ENCODE measurements at places on chromosomes 11 and 22.

DNA sequence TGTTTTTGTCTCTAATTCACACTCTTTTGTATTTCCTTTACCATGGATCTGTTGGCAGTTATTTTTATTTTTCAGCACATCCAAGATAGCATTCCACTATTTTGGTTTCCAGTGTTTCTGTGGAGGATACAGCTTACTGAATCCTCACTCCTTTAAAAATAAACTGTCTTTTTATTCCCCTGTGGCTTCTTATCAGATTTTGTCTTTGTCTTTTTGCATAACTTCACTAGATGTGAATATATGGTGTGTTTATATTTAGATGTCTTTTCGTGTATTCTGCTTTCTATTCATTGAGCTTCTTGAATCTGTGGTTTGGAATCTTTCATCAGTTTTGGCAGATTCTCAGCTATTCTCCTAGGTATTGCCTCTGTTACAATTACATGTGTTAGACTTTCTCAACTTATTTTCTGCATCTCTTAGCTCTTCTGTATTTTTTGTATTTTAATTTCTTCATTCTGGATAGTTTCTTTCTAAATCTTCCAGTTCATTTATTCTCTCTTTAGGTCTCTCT lies 7.4 kb upstream of the ATXN10 start:
- no peak for DNase-seq

DNA sequence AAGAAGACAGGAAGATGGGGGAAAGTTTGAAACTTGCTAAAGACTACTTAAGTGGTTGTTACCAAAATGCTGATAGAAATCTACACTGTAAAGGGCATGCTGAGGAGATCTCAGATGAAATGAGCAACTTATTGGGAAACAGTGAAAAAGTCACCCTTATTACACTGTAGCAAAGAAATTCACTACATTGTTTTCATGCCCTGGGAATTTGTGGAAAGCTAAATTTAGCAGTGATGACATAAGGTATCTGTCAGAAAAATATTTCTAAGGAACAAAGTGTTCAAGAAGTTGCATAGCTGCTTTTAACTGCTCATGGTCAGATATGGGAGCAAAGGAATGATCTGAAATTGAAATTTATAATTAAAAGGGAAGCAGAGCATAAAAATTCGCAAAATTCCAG lies 702.4 kb upstream of the LRRC4C start:
- no peak for DNase-seq

- DNase-seq = no peak
Measured at GRCh38 chr11:27294654-27295053, 68.4 kb downstream of the CCDC34 start.

- no peak for DNase-seq
Measured at GRCh38 chr22:40414838-40415505, 44.6 kb downstream of the SGSM3 start.

DNA sequence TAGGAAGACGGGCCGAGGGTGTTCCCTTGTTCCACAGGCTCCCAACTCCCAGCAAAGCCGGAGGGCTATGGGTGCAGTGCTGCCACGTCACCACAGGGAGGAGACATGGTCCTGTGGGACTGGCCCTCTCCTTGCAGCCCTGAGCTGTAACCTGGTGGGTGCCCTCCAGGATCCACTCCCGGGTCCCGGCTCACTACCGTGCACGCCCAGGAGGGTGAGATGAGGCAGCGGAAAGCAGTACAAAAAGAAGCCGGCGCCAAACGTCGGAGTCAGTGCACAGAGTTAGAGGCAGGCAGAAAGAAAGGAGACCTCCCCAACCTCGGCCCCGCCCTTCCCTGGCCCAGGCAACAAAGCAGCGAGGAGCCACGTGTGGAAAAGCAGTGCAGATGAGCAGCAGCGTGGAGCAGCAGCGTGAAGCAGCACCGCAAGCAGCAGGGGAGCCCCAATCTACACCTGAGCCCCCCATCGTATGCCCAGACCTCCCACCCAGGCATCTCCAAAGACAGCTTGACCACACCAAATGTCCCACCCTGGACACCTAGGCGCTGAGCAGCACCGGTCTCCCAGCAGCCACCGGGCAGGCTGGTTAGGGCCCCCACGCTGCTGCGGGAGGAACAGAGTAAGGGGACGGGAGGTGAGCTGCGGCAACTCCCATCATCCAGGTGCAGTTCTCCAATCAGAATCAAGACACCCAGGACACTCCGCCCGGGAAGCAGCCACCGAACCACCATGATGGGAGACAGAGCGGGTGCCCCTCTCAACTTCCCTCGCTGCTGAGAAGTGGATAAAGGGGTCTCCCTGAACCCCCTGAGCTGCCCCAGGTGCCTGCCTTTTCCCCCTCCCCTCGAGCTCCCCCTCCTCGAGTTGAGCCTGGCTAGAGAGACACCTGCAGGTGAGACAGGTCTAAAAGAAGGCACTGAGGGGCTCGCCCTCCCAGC lies 28.8 kb downstream of the IGSF9B start:
- DNase-seq = peak; percentile 53

DNA sequence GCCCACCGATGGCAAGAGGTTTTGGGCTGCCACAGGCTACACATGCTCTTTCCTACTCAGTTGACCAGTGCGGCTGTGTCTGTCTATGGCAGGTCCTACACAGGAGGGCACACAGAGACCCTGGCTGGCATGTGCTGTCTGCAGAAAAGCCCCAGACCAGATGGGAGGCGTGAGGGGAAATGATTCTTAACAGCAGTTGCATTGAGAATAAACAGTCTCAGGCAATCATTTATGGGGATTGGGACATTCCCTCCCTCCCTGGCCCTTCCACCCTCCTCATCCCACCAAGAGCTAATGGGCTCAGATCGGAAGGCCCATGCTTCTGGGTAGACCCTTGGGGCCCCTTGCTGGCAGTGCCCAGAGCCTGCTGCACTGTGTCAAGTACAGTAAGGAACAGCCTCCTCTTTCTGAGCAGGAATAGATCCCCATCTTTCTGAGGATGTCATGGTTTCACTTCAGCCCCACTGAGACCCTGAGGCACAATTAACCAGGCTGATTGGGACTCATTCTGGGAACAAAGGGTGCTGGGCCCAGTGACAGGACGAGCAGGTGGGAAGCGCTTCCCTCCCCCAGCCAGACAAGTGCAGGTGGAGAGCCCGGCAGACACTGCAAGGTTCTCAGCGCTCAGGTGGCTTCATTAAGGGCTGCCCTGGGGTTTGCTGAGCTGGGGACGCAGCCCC lies 28.3 kb downstream of the TSPAN18 start:
- DNase-seq = no peak

DNA sequence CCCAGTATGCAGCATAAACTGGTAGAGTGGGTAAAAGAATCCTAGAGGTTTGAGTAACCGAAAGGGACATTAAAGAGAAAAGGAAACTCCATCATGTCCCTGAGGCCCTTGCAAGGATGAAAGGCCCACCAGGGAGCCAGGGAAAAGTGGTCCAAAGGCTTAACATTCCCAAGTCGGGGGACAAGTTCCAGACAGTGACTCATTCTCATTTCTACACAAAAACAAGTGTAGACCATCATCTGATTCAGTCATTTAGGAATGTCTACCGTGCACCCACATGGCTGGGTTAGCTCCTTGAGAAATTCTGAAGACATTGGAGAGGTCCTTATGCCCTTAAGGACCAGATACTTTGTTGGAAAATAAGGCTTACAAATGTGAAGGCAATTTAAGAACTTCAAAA lies 4.8 kb upstream of the NOX4 start:
- DNase-seq = no peak

DNA sequence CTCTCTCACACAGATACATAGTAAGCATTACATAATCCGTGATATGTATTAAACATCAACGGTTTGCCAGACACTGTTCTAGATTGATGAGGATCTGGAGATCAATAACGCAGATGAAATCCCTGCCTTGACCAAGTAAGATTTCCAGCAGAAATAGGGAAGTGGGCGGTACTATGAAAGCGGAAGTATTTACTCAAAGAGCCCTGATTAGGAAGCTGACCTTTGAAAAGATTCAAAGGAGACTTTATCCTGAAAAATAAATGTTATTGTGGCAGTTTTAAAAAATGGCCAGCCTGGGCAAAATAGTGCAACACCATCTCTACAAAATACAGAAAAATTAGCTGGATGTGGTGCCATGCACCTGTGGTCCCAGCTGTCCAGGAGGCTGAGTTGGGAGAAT lies 26.8 kb downstream of the GAB2 start:
- DNase-seq = no peak

DNA sequence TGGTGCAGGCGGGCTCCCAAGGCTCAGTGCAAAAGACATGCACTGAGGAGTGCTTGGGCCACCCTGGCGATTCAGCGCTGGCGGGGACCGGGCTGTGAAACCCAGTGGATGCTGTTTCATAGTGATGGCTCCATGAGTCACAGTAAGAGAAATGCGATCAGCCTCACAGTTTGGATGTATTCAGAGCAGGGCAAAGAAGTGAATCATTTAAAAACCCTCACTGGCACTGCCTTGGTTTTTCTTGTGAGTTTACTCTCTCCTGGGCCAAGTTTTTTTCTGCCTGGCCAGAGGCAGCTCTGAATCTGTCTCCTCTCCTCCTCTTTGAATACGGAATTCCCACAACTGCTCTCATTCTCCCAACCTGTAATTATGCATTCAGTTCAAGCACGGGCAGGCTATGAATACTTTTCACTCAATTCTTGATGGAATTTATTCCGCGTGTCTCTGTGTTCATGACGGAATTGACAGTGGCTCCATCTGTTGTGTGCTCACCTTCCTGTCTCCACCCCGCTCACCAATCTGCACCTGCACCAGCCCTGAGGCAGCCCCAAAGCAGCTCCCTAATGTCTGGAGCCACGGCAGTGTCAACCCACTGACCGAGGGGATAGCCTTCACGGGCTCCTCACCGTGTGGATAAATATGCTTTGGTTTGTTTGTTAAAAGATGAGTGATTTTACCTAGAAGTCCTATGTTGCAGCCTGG lies 14.9 kb downstream of the ADAMTS8 start:
- DNase-seq = no peak

DNA sequence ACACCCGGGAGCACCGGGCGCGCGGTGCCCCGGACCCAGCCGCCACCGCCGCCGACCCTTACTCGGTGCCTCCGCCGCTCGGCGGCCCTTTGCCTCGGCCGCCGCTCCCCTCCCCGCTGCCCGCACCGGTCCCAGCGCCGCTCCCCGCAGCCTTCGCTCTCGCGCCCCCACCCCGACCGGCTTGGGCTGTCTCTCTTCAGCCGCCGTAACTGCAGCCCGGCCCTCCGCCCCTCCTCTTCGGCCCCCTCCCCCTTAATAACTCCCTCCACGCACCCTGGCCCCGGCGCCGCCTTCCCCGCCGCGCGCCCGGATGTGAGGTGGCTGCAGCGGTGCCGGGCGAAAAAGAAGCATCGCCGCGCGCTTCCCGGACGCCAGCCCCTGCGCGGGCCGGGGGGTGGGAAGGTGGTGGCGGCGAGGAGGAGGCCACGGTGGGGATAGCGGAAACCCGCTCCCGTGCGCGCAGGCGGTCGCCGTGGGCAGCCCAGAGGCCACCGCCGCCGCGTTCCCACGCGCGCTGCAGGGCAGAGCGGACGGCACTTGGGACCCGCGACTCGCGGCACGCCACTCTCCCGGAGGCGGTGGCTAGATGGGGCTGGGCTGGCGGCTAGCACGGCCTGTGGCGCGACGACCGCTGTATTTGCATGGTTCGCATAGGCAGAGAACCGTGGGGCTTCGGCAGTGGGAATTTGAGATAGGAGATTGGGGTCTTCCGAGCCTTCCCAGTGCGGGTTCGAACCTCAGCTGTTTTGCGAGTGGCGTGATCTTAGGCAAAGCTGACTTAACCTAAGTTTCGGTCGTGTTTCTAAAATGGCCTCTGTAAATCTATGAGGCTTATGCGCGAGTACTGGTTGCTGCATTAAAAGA lies at the start of gene EIF4ENIF1:
EIF4ENIF1 (minus strand) TSS at position 211 of the 864 bp plus-strand sequence. CDS start 1,124 bp downstream, outside the sequence.
- DNase-seq = peak; percentile 61

DNA sequence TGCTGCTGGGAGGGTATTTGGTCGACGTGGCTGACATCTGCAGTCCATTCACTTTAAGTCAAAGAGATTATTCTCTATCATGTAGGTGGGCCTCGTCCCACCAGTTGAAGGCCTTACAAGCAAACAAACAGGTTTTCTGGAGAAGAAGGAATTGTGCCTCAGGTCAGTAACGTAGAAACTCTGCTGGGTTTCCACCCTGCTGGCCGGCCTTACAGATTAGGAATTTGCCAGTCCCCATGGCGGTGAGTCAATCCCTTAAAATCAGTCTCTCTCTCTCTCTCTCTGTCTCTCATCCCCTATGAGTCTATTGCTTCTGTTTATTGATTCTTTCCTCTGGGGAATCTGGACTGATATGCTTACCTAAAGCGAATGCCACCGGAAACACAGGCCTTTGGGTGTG lies 75.4 kb upstream of the FGF3 start:
- DNase-seq = no peak

DNA sequence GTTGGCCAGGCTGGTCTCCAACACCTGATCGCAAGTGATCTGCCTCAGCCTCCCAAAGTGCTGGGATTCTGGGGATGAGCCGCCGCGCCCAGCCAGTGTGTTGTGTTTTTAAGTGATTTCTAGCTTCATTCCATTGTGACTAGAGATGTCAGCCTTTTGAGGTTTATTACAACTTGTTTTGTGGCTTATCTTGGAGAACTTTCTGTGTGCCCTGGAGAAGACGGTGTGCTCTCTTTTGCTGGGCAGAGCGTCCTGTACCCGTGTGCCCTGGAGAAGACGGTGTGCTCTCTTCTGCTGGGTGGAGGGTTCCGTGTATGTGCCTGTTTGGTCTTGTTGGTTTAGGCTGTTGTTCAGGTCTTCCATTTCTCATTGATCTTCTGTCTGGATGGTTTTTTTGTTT lies 12.5 kb downstream of the SELENOO start:
- no peak for DNase-seq

DNA sequence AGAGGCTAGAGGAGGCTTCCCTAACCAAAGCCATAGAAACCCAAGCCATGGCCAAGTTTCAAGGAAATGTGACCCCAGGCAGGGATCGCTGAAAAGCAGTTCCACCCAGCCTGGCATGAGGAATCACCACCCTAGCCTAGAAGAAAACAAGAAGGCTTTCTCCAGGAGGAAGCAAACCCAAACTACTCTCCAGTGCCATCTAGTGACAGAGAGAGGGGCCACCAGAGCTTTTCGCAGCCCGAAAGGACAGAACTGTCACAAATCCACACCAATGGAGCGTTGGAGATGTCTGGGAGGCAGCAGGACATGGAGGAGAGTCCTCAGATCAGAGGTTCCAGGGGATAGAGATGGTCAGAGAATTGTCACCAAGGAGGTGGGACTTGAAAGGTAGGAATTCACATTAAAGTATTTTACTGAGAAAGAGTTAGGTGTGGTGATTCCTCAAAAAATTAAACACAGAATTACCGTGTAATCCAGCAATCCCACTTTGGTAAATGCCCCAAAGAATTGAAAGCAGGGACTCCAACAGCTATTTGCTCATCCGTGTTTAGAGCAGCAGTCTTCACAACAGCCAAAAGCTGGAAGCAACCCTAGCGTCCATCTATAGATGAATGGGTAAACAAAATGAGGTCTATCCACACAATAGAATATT lies 67.3 kb upstream of the NUP50 start:
- peak; percentile 20 for DNase-seq

All from stimulated activated CD8-positive, alpha-beta memory T cell treated with anti-CD3 and anti-CD28 coated beads, Interleukin-15, amount 100 ng/mL, for 1 hour (primary cell).